ENCODE measurements at places on chromosomes 12 and 14.

DNA sequence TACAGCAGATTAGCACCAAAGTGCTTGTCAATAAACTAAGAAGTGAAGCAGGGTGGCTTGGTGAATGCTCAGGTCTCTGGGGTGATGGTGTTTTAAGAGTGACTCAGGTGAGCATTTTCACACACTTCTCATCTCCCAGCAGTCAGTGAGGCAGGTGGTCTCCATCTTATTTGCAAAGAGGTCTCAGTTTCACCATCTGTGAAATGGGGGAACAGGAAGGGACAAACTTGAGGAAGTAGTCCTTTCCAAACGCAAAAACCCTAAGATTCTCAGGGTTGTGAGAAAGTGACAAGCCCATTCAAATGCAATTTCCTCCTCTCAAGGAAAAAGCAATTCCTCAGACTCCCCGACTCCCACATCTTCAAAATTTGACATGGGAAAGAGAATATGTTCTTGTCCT is 54.1 kb downstream of the CMKLR1 start:
- DNase-seq: no peak

GRCh38 chr14:74524812-74525135 is 31.2 kb downstream of the ISCA2 start:
- no peak for DNase-seq

- no peak for DNase-seq
These were observed 289.3 kb downstream of the DUSP6 start for GRCh38 chr12:89062996-89063395.

- DNase-seq: no peak
These were observed 729.7 kb upstream of the USP15 start for GRCh38 chr12:61530456-61530855.

- DNase-seq: no peak
These were observed 12.1 kb downstream of the NUAK1 start for GRCh38 chr12:106126441-106127337.

DNA sequence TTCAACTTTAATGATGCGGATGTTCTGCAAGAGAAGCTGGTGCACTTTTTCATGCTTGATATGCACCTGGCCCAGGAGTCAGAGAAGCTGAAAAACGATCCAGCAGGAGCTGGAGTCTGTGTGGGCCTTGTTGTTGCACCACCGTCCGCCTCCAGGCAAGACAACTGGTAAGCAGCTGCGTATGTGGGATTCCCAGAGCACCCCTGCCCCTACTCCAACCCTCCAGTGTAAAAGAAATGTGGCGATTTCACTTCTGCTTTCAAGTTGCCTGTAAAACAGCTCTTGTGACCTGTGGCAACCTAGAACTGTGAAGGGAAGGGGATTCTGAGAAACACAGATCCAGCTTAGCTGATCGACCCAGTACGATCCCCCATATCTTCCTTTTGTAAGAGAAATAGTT is 154.1 kb upstream of the PELI2 start:
- no peak for DNase-seq

DNA sequence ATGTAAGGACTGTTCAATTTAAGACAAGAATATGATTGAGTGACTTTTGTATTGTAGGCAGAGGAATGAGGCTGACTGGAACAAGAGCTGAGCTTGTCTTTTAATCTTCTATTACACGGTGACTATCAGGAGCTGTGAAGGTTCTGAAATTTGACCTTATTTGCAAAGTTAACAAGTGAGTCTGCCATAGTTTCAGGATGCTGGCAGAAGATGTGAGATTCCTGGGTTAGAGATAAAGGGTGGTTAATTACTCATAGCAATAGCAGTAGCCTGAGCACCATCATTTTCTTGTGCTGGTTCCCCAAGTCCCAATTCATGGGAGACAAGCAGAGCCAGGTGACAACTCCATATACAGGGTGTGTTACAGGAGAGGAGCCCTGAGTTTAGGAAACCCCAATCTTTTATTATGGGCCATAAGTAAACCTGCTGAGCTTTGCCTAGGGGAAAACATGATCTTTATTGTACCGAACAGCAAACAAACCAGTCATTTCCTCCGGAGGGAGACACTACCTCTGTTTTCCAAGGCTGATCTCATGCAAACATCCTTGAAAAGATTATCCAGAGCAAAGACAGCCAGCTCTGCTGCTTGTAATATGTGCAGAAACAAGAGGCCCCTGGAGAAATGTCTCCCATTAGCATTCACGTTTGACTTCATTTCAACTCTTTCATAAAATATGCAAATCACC is 51.7 kb upstream of the DDX11 start:
- DNase-seq: no peak

DNA sequence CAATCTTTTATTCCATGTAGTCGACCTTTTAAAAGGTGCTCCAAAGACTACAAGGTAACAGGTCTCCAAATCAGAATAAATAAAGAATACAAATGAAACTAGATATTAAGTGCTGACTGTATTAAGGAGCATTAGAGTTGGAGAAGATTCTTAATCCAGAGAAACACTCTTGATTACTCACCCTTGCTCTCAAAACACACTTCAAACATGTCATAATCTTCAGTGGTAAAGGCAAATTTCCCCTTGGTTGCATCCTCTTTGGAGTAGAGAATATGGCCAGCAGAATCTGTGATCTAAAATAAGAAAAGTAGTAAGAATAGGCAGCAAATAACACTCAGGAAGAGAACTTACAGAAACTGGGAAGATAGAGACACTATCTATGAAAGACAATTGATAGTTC is 24.6 kb downstream of the TMED10 start:
- no peak for DNase-seq

Measured in heart right ventricle (tissue), 16 donors.